Dermis blood vessel endothelial cell (primary cell): ENCODE measurements at places on chromosomes 4 and X.

GRCh38 chr4:172573899-172574298 lies 594.7 kb upstream of the GALNT7 start:
- no peak for DNase-seq

GRCh38 chr4:113146876-113147358 lies 97.5 kb downstream of the ANK2 start:
- no peak for DNase-seq

DNA sequence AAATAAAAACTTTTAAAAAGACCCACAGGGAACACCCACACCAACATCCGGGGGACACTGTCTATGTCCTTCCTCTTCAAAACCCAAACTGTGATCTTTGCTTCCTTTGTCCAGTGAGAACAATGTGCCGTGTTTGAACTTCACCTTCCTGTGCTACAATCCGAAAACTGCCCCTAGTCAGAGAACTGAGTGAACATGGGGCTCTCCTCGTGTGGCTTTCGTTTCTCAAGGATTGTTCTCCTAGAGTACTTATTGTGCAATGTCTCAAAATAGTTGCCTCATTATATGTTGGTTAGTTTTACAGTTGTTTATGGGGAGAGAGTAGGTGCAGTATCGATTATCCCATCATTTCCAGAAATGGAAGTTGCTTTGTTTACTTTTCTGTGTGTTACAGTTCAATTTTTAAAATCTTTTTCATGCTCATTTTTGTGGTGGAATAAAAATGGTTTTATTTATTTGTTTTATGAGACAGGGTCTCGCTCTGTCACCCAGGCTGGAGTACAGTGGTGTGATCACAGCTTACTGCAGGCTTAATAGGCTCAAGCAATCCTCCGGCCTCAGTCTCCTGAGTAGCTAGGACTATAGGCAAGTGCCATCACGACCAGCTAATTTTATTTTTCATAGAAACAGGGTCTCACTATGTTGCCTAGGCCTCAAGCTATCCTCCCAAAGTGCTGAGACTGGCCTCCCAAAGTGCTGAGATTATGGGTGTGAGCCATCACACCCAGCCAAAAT lies 29.9 kb downstream of the RBMX start:
- peak; percentile 41 for DNase-seq

GRCh38 chr4:57023104-57023503 lies 44.4 kb downstream of the POLR2B start:
- DNase-seq: no peak

- DNase-seq: no peak
These were observed 44.4 kb upstream of the STOX2 start for GRCh38 chr4:183860731-183861130.

GRCh38 chr4:182808673-182809416 lies 108.3 kb downstream of the DCTD start:
- DNase-seq: peak; percentile 43

DNA sequence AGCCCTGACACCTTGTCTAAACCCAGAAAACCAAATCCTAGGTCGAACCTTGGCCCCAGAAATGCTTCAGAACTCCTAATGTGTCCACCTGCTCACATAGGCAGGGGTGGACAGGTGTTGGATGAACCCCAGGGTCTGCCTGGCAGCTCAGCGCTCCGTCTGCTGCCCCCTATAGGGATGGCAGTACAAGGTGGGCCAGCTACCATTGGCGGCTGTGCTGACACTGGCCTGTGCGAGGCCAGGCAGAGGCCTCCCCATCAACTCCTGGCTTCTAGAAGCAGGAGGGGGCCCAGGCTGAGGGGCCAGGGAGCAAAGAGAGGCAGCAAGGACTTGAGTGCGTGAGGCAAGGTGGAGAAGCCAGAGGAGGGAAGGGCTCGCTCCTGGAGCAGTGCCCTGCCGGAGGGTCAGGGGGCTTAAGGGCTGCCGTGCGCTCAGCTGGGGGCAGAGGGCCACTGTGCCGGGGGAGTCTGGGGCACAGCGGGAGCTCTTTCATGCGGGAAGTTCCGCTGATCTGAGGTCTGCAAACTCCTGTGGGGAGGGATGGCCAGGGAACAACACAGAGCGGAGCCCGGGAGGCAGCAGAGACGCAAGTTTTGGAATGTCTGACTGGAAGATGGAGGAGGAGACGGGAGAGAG lies 20.6 kb downstream of the CCNQ start:
- no peak for DNase-seq

DNA sequence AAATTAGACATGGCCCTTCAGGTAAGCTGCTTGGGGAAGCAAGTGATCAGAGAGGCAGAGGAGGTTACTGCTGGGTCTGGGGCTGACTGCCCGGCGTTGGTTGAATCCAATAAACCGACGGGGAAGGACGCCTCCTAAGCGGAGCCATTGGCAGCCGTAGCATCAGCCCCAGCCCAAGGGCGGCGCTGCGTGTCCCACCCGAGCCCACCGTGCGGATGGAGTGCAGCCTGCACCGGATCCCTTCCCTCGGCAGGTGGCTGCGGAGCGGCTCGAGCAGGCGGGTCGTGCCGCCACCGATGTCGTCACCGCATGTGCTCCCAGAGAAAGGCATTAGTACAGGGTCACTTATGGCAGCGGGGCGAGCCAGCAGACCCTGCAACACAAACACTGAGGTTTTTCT lies 82.1 kb downstream of the ALPK1 start:
- no peak for DNase-seq

DNA sequence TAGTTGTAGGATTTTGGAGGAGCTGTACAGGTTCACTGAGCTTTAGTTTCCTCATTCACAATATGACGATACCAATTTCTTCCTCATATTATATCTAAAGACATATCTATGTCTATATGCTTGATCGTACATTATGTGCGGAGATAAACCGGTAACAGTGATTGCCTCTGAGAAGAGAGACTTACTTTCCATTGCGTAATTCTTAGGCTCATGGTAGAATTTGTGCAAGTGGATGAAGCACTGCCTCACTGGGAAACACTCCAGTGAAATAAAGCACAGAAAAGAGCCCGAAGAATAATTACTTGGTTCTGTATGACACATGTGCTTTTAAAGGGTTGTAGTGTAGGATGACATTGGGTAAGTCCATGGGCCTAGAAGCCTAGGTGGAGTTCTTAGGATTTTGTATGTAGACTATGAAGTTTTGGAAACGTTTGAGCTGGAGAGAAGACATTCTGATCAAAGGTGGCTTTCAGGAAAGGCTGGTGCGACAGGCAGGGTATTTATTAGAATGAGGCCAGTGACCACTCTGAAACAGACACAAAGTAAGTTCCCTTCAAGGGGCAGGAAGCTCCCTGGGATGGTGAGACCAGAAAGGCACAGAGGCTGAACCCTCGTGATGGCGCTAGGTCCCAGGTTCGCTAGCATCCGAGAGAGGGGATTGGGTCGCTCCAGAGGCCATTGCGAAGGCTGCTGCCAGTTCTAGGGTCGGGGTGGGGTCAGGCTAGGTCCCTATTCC lies 649 bp upstream of the VBP1 start:
- peak; percentile 0 for DNase-seq

- DNase-seq: no peak
These were observed 317.1 kb downstream of the STK32B start for GRCh38 chr4:5368426-5368825.

DNA sequence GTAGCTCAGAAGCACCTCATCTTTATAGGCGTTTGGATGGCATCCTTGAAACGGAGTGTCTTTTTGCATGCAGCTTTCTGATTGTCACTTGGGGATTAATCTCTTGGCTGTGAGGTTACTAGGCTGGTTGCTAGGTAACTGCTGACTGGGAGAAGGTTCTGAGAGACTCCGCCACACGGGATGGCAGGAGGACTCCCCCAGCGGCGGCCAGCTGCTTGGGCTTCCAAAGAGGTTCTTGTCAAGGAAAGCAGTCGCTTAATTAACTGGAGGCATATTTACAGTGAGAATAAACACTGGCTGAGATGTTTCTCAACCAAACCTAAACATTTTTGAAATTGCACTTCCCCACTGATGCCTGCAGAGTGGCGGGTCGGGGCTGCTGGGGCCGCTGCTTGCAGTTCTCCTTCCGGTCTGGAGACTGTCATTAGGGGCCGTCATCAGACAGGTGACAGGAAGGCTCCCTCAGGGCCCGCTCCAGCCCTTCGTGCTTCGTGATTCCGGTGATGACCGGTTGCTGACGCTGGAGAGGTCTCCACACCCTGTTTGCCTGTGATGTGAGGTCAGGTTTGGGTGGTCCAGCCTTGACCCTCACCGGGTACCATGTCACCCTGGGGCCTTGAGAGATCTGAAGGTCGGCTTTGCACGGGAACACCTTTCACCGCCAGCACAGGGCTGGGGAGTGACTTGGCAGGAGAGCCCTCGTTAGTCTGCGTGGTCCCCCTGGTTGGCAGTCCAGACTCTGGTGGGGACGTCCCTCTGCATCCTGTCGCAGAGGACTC lies 9.1 kb downstream of the NSG1 start:
- peak; percentile 20 for DNase-seq

- peak; percentile 21 for DNase-seq
These were observed 86.8 kb upstream of the NPFFR2 start for GRCh38 chr4:71944956-71945355.

- no peak for DNase-seq
These were observed 97.9 kb upstream of the METTL14 start for GRCh38 chr4:118587116-118587831.

GRCh38 chr4:88725986-88726385 lies 28.4 kb upstream of the NAP1L5 start:
- DNase-seq: no peak

DNA sequence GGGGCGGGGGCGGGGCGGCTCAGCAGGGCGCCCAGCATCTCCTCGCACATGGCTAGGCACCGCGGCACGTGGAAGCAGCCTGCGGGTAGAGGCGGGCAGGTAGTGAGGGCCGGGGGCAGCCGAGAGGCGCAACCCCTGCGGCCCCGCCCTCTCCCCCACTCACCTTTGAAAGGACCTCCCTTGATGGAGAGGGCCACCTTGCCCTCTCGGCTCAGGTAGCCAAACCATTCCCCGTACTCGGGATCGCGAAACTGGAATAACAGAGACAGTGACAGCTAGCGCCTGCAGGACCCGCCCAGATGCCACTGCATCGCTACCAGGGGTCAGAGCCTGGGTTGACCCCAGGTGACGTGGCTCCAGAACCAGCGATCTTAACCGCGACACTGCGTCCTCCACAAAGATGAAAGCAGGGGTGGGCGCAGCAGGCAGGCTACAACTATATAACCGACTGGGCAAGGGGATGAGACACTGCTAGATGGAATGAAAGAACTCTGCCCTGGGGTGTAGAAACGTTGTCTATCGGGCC lies 552 bp upstream of the NAA10 start:
- DNase-seq: no peak

GRCh38 chrX:150779385-150779784 lies 86.2 kb downstream of the MTMR1 start:
- DNase-seq: no peak

- DNase-seq: no peak
These were observed 3.3 kb upstream of the ERAS start for GRCh38 chrX:48823053-48823452.

DNA sequence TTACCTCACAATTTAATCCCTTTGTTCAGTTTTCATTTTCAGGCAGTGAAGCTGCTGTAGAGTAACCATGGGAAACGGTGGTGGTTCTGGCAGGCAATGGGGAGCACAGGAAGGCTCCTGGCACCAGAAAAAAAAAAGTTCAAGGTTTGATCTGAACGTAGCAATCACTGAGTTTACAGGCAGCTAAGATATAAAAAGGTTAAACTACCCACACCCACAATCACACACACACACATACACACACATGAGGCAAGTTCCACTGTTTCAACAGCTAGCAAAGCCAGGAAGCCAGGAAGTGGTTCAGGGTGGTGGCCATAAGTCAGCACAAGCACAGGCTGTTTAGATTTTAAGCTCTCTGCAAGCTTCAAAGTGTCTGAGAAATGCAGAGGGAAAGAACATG lies at the start of gene SULT1B1:
TSS of gene SULT1B1 (minus strand) at position 166 of the 400 bp plus-strand sequence. CDS start 5,403 bp downstream, outside the sequence.
- peak; percentile 61 for DNase-seq

DNA sequence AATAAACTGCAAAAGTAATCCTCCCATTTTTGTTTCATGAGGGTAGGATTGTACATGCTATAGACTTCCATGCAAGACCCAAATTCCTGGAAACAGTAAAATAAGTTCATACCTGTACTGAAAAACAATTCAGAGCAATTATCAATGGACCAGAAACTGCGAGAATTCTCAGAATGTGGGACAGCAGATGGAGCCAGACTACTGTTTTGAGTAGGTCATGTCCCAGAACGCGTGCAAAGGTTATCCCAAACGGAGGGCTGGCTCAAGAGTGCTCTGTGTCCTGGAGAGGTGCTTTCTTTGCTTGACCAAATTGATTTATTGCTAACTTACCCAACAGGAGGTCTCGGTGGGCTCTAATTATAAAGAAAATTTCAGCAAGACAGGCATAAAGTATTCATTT lies 1.7 kb upstream of the MAGEH1 start:
- peak; percentile 25 for DNase-seq

DNA sequence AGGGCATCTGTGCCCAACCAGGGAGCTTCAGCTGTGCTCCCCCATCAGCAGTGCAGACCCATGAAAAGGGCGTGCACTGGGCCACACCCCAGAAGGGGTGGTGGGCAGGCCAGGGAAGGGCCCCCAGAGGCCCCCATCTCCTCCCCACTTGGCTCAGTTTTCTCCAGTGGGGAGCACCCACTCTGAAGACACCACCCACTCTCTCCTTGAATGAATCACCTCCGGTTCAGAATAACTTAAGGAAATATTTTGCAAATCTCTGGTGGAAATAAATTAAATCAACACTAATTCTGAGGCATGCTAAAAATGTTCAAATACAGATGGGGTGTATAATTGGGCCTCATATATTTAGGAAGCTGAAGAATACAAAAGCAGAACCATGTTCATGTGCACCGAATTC lies 41.3 kb upstream of the PPP2R2C start:
- no peak for DNase-seq

DNA sequence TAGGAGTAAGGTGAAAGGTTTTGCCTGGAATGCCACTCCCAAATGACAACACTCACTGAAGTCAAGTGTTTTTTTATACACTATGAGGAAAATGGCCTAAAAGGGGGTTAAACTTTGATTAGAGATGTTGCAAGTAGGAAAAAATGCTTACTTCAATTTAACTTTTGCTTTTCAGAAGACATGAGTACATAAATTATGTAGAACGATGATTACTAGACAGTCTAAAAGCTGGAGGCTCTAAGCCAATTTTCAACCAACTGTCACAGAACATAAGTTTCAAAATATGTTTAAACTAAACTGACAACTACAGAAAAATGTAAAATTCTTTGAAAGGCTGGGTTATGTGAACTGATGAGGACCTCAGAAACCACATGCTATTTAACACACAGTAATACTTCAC lies 83.4 kb downstream of the SHISA3 start:
- no peak for DNase-seq

- peak; percentile 51 for DNase-seq
These were observed 14.5 kb upstream of the FGG start for GRCh38 chr4:154626793-154627484.

DNA sequence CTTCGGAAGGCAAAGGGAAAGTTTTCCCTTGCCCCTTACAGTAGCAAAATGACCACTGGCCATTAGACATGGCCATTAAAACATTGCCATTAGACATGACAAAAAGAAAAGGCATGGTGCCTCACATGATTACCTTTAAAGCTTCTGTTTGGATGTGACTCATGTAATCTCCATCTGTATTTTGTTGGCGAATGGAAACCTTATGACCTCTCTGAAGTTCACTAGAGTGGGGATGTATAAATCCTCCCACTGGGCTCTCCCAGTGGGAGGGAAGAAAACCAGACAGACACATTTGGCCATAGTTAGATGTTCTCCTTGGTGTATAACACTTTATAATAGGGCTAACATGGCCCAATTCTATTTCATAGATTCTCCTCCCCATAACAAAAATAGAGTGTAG lies 152.6 kb downstream of the MAGEB17 start:
- DNase-seq: no peak

GRCh38 chrX:109578916-109579315 lies 42.3 kb downstream of the NXT2 start:
- DNase-seq: peak; percentile 7

- no peak for DNase-seq
These were observed 46.9 kb upstream of the TLL1 start for GRCh38 chr4:165826166-165826565.

GRCh38 chr4:158934996-158935669 lies 166.3 kb downstream of the FNIP2 start:
- DNase-seq: no peak
